ENCODE measurements at places on chromosomes 5 and 9. TPM values are rescaled to one million over a fixed set of nuclear protein-coding genes. Genes with fewer than 3 reads are reported as not detected.

GRCh38 chr9:134748591-134748990, 107.0 kb downstream of the COL5A1 start:
- no peak for DNase-seq

DNA sequence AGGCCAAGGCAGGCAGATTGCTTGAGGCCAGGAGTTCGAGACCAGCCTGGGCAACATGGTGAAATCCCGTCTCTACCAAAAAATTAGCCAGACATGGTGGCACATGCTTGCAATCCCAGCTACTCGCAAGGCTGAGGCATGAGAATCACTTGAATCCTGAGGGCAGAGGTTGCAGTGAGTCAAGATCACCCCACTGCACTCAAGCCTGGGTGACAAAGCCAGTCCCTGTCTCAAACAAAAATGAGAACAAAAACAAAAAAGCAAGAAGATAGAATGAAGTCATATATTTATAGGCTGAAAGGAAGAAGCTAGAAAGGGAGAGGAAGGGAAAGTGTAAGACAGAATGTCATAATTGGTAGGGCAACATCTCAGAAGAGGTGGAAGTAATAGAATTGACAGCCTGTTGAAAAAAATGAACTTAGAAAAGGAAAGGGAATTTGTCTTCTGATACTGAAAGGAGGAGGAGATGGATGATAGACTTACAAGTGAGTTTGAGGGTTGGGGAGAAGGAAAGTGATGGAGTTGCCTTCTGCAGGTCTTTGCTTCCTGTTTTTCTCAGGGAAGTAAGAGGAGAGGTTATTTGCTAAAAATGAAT, 32.2 kb downstream of the CARD6 start:
- DNase-seq = no peak

- no peak for DNase-seq
Observed at GRCh38 chr9:134405527-134405926, 79.3 kb downstream of the RXRA start.

The OR1J2 gene
- not detected for total RNA-seq

DNA sequence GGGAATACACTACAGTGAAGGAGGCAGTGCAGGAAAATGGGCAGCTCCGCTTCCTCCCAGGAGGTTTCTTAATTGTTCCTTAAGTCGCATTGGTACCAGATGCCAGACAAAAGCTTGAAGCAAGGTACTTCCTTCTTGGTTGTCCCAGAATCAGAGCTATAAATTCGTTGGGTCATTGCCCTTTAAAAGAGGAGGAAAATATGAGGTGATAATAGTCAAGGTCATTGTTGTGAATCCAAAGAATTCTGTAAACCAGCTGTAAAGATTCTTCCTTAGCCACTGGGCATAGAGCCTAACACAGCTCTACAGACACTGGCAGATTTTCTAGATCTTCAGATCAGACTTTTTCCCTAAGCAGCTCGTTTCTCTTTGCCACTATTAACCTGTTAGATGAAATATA, 444.1 kb upstream of the TLE4 start:
- DNase-seq = no peak

The DDX4 gene
- not detected for total RNA-seq

The TMEM267 gene
- 9.3 TPM for total RNA-seq

- DNase-seq = no peak
Observed at GRCh38 chr9:79360387-79361347, 211.1 kb upstream of the TLE4 start.

DNA sequence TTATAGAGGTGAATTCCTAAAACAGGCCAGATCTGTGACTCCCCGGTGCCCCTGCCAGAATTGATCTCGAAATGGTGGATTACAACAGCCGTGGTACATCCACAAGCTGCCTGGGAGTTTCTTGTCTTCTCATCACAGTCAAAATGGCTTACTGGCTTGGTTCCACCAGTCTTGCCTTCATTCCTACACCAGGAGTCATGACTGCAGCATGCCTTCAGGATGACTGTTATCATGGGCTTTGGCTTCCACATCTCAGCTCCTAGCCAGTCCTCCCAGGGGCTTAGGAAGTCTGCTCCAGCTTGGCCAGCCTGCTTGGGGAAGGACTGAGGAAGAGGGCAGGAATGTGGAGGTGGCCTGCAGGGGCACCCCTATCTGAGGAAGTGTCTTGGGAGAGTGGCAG, 132.9 kb upstream of the NR3C1 start:
- DNase-seq = peak; percentile 68

The CCDC152 gene
- 2.7 TPM for total RNA-seq

DNA sequence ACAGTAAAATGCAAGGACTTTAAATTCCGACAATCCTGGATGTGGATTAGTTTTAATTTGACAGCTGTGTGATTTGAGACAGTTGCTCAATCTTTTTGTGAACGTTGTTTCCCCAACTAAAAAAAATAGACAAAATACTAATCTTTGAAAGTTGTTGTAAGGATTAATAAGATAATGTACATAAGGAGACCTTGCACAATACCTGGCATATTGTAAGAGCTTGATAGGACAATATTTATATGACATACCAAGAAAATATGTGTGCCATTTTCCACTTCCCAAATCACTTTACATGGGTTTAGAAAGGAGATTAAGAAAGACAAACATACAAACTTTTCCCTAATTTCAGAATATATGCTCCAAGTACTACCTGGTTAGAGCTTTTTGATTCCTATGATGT, 25.3 kb downstream of the ARRDC3 start:
- no peak for DNase-seq

- DNase-seq = no peak
Observed at GRCh38 chr9:89312222-89312571, 1.2 kb downstream of the CKS2 start.

The PRR16 gene
- 0.23 TPM for total RNA-seq

The FGFR4 gene
- 54.6 TPM for total RNA-seq

DNA sequence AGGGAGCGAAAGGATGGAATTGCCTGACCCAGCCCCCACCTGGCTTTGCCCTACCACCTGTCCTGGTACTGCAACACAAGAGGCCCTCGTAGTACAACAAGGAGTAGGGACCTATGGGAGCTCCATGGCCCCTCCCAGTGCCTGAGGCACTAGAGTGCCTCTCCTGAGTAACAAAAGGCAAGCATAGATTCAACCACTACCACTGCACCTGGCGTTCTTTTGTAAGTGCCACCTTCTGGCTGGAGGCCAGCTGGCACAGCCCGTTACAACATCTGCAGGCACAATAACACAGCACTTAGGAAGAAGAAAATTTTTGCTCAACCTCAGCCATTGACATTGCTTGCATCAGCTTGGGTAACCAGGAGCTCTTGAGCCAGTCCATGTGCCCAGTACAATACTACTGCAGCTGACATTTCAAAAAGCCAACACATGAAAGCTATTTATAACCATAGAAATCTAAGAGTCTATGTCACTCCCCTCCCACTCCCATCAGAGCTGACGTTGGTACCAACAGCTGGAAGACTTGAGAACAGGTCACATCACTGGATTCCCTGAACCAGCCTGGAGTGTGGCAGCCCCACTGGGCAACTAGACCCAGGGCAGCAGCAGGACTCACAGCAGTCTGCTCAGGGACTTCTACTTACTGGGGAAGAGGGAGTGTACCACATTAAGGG, 17.7 kb upstream of the FAM174A start:
- DNase-seq = no peak

DNA sequence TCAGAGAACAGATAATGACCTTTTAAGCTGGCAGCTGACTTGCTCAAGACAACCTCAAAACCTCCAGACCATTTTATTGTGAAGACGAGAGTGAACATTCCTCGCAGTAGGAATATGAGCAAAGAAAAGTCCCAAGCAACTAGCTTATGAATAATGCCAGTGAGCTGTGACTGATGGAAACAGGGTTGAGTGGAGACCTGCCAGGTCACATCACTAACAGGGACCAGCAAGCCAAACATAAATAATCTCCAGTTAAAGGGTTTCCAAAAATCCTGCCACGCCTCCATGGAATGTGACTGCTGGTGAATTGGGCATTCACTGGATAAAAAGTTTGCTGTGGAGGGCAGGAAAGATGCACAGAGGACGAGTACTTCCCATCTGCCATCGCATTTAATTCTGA, 185.4 kb downstream of the CRB2 start:
- no peak for DNase-seq

DNA sequence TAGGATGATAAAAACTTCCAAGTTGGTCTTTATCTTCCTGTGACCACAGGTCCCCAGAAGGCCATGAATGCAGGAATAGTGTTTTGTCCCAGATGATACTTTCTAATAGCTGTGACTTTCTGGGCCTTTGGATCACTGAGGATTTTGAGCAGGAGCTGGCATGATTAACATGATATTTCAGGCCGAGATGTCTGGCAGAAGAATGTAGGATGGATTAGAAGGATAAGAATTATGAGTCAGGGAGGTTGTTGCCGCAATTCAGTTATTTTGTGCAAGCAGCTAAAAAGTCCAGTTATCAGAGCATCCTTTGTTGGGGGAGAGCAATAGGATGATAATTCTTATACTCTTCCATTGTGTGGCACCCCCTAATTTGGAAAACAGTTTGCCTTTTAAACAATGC, 189.7 kb downstream of the PSAT1 start:
- DNase-seq = no peak

DNA sequence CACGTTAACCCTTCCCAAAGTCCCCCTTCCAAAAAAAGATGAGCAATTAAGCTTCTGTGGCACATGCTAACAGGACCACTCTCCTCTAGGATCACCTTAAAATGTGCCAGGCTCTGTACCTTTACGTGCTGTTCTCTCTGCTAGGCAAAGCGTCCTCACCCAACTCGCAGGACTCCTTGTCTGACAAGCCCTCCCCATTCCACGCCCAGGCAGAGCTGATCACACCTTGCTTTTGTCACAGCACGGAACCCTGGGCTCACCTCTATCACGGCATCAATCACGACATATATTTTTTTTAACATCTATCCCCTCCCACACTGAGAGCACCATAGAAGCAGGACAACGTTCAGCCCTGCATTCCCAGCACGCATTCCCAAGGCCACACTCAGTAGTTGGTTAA, 47.1 kb downstream of the CDK5RAP2 start:
- DNase-seq = no peak

DNA sequence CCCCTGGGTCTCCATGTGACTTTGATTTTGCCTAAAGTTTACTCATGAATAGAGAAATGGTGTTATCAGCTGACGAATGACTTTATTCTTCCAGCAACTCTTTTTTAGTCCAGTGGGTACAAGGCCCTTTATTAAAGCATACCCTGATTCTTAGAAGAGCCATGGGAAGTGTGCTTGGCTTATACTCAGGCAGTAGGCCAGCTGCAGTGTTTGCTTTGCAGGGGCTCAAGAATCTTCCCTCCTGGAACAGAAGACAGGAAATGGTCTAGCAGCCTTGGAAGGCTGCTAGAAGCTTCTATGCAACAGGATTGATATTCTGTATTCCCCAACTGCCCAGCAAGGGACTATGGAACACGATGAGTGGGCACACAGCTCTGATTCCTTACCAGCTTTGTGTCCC, 73.4 kb upstream of the PLPP6 start:
- no peak for DNase-seq

The CER1 gene
- total RNA-seq = not detected

The EIF4E1B gene
- total RNA-seq = not detected

Data from epithelial cell of proximal tubule (primary cell).